ENCODE measurements at places on chromosomes 3 and 15.
A peak's percentile ranks its signal among the peaks of the same experiment; 100 is the strongest.

DNA sequence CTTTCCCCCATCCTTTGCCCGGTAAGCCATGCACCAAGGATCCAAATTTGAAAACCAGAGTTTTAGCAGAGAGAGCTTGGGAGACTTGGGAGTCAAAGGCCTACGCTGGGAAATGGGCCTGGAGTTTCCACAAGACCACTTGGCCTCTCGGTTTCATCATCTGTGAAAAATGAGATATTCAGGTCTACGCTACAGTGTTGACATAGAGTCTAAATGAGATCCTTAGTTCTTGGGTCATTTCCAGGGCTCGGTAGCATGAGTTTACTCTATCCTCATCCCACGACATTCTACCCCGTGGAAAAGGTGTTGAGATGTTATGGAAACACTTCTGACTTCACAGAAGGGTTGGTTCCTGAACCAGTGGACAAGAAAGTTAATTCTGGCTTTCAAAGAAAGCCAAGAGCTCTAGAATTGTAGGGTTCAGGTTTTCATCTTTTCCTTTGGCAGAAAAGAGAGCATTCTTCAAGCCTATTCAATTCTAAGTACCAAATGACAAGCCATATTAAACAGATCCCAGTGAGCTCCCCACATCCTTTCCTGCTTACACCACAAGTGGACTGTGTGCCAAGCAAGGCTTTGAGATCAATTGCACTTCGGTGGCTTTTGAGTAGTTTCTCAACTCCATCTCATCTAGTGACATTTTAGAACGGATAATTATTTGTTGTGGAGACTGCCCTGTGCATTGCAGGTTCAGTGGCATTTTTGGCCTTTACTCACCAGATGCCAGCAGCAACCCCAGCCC is 219.7 kb downstream of the SLCO3A1 start:
- no peak for DNase-seq

GRCh38 chr15:57565311-57565710 is 26.4 kb upstream of the MYZAP start:
- DNase-seq, result no peak

GRCh38 chr15:49990835-49991545 is 128.0 kb downstream of the ATP8B4 start:
- DNase-seq, result peak; percentile 33

- DNase-seq, result no peak
These were observed 17.6 kb upstream of the ALDH1L1 start for GRCh38 chr3:126197854-126198584.

GRCh38 chr3:105629718-105630117 is 239.1 kb downstream of the CBLB start:
- no peak for DNase-seq

GRCh38 chr15:34693053-34693744 is 61.6 kb downstream of the GJD2 start:
- no peak for DNase-seq

DNA sequence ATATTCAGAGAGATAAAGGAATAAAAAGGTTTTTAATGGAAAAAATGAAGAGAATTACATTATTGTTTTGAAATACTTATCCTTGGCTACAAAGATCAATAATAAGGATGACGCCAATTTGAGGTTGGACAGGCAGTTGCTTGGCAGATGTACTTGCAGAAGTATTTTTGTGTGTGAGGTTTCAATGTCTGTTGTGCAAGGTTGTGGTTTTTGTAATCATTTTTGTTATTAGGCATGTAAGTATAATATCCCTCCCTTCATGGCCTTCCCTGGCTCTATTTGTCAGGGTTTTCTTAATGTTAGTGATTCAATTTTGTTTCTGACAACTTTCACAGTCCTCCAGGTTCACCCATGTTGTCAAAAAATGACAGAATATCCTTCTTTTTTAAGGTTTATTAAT is 105.9 kb downstream of the OTOL1 start:
- DNase-seq, result no peak

GRCh38 chr3:48535578-48535977 is 21.0 kb downstream of the PFKFB4 start:
- DNase-seq, result no peak

DNA sequence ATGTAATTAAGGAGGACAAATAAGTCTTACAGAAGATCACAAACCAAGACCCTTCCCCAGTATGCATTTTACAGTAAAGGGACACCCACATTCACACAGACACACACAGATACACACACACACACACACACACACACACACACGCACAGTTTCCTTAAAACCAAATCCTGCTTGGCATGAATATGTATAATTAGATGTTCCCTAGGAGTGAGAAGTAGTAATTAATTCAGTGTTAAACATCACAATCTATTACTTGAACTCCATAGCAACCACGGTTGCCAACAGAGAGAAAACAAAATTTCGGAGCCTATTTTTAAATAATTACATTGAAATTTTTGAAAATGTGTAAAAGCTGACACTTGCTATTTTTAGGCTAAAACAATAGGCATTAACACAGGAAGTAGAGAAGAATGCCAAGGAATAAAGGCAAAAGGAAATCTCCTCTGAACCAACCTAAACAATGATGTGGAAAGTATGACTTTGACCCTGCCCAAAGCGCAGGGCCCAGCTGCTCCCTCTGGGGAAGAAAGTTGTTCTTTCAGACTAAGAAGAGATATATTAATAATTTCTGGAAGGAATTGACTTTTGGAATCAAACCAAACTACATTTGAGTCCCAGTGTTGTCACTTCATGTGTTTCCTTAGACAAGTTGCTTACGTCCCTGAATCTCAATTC is 215.3 kb downstream of the CPNE4 start:
- DNase-seq, result no peak

- DNase-seq, result peak; percentile 12
These were observed 74.4 kb downstream of the THSD4 start for GRCh38 chr15:71189718-71190117.

DNA sequence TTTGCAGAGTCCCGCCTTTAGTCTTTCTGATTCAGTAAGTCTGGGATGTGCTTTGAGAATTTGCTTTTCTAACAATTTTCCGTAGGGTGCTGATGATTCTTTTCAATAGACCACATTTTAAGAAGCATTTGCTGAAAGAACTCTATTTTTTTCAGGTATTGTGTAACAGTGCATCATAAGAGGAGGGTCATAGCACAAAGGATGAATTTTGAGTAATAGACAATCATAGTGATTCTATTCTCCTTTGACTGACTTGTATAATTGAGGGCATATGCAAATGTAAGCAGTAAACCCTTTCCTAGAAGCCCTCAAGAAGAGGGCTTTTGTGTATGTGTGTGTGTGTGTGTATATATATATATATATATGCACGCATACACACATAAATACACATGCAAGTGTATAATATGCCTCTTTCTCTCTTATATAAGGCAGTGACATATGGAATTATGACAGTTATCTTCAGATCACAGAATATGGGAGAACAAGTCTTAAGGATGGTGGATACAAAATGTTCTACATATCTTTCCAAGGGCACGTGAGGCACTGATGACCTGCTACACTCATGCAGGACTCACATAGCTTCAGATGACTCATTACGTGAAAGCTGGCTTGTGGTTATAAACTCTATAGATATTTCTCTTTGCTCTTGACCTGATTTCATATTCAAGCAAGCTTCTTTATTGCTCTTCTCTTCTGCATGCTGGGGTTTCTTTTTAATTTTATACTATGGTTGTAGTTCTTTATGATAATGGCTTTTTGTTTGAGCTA is 6.5 kb upstream of the PLSCR1 start:
- DNase-seq, result peak; percentile 72

GRCh38 chr3:104696470-104696869 is 670.2 kb upstream of the ALCAM start:
- DNase-seq, result no peak

DNA sequence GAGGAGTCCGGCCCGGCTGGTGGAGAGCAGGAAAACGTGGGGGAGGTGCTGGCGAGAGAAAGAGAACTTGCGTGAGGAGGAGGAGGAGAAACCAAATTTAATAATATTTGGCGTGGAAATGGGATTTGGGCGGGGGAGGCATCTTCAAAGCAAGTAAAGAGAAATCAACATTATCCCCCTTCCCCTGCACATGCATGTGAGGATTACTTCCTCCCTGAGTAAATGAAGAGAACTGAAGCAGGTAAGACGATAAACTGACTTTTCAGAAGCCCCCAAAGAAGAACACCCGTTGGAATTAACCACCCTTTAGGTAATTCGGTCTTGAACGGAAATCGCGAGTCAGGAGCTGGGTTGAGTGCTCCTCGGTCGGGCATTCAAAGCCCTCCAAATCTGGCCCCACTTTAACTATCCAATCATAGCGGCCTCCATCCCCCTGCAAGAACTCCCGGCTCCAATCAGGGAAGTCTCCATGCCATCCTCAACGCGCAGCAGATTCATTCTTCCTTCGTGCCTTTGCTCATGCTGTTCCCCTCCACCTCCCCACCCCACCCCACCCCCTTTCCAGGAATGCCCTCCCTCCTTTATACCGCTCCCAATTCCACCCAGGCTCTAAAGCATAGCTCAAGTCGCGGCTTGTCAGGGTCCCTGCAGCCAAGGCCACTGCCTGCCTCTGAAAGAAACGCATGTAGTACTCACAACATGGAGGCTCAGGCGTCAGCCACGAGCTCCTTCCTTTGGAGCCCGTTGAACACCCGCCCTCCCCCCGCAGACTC is 545 bp upstream of the RFX7 start:
- DNase-seq, result peak; percentile 23

DNA sequence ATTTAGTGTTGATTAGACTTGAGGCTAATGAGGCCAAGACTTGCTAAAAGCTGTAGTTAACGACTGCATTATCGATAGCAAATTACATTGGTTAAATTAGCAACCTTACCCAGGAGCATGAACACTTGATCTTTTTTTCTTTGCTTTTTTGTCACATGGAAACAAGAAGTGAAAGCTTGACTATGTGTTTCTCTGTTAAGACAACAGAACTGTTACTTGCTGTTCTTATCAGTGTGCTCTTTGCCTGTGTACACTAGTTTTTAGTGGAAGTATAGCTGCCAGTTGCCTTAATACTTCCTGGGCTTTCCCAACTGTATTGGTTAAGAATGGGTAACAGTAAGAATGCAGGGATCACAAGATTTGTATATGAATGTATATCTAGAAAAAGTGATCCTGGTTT is 625.5 kb downstream of the NAALADL2 start:
- DNase-seq, result no peak

DNA sequence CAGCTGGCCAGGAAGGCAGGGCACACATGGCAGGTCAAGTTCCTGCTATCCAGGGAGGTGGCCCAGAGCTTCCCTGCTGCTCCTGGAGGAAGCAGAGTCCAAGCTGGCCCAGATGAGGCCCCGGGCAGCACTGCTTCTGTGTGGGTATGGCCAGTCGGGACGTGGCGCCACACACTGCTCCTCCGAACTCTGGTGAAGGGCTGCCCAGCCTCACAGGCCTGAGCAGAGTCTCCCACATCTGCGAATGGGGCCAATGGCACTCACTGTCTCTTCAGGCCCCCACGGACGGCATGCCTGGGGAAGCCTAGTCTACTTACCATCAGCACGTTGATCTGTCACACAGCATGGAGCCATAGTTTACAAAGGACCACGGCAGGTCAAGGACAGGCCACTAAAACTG is 2.5 kb upstream of the PLA2G4F start:
- DNase-seq, result no peak

GRCh38 chr15:66508293-66508883 is 3.3 kb downstream of the ZWILCH start:
- no peak for DNase-seq

DNA sequence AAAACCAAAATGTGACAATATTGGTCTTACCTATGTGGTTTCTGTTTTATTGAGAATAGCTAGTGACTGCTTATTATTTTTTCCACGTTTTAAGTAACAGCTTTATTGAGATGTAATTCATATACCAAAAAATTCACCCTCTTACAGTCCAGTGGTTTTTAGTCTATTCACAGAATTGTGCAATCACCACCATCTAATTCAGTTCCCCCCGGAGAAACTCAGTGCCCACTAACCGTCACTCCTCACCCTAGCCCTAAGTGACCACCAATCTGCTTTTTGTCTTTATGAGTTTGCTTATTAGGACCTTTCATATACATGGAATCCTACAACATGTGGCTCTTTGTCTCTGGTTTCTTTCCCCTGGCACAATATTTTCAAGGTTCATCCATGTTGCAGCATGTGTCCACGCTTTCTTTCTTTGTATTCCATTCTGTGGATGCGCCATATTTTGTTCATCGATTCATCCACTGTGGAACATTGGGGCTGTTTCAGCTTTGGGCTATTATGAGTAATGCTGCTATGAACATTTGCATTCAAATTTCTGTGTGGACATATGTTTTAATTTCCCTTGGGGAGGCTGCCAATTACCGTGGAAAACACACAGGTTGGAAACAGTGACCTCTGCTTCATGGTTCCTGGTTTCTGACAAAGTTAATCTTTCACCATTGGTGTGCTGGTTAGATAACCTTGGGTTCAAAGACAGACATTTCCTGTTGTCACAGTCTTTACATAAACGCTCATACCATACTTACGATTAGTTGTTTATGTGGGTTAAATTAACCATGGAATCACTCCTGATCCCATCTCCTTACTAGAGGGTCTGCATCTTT is 3.2 kb upstream of the BCL2L10 start:
- no peak for DNase-seq

GRCh38 chr3:22959593-22959992 is 243.5 kb upstream of the UBE2E2 start:
- no peak for DNase-seq

- DNase-seq, result peak; percentile 67
These were observed 912.7 kb downstream of the TUSC7 start for GRCh38 chr3:117622171-117622841.

DNA sequence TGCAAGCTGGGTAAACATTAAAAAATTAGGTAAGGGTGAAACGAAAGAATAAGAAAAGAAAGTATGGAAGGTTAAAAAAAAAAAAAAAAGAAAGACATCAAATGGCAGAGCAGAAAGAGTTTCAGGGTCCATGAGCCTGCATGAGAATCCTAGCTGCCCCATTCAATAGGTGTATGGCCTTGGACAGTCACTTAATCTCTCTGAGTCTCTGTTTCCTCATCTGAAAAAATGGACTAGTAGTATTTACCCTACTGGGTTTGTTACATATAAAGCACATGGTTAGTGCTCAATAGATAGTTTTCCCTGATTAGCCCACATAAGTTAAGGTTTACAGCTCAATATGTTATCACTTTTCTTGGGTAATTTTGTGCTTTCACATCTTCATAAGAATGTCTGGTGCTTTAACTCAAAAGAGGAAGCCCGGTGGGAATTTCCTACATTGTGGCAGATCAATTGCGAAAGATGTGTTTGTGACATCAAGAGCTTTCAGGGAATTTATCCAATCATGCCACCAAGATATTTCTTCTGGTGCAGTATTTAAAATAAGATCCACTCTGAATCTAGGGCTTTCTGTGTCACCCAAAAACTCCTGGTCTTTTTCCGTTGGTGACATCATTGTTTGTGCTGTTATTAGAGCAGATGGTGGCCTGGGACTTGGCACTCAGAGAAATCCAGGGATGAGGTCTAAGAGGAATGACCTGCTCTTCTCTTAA is 57.2 kb upstream of the UBE2E1 start:
- DNase-seq, result peak; percentile 69

GRCh38 chr3:63344661-63345060 is 66.6 kb downstream of the SYNPR start:
- DNase-seq, result no peak

- no peak for DNase-seq
These were observed 8.7 kb downstream of the CXCR6 start for GRCh38 chr3:45951946-45952345.
